CD4-positive, alpha-beta T cell (primary cell): ENCODE measurements at places on chromosomes 3 and 15.

DNA sequence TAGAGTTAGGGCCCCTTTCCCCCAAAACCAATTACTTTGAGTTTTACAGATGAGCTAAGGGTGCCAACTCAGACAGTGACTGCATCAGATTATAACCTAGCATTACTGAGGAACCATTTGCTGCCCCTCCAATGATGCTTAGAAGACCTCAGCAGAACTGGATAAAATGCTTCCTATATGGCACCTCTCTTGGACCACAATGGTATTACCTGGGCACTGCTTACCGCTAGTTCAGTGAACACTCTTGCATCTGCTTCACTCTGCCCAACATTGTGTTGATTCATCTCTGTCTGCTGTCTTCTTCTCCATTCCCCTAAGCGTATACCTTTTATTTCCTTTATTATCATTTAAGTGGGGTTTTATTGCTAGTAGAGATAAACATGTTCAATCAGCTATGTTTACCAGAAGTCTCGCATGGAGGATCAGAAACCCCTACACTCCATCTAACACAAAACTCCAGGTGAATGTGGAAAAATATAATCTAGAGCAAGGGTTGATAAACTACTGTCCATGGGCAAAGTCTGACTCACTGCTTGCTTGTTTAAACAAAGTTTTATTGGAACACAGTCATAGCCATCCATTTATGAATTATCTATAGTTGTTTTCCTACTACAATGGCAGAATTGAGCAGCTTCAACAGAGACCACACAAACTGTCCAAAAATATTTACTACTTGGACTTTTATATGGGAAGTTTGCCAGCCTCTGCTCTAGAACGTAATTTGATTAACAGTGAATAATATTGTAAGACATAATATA is 100.2 kb upstream of the PTX3 start:
- DNase-seq, result no peak

GRCh38 chr3:58640700-58641372 is 25.7 kb downstream of the FAM3D start:
- peak; percentile 31 for DNase-seq

GRCh38 chr3:8914491-8914890 is 48.8 kb downstream of the RAD18 start:
- DNase-seq, result no peak

GRCh38 chr15:90617668-90618097 is 88.0 kb downstream of the CRTC3 start:
- no peak for DNase-seq

- DNase-seq, result peak; percentile 64
Observed at GRCh38 chr15:79970624-79971434, at the start of gene BCL2A1. Gene BCL2A1 (minus strand): TSS chr15:79971196. CDS start chr15:79971119, 77 bp downstream.

GRCh38 chr15:50176869-50177268 is 5.1 kb upstream of the SLC27A2 start:
- no peak for DNase-seq

DNA sequence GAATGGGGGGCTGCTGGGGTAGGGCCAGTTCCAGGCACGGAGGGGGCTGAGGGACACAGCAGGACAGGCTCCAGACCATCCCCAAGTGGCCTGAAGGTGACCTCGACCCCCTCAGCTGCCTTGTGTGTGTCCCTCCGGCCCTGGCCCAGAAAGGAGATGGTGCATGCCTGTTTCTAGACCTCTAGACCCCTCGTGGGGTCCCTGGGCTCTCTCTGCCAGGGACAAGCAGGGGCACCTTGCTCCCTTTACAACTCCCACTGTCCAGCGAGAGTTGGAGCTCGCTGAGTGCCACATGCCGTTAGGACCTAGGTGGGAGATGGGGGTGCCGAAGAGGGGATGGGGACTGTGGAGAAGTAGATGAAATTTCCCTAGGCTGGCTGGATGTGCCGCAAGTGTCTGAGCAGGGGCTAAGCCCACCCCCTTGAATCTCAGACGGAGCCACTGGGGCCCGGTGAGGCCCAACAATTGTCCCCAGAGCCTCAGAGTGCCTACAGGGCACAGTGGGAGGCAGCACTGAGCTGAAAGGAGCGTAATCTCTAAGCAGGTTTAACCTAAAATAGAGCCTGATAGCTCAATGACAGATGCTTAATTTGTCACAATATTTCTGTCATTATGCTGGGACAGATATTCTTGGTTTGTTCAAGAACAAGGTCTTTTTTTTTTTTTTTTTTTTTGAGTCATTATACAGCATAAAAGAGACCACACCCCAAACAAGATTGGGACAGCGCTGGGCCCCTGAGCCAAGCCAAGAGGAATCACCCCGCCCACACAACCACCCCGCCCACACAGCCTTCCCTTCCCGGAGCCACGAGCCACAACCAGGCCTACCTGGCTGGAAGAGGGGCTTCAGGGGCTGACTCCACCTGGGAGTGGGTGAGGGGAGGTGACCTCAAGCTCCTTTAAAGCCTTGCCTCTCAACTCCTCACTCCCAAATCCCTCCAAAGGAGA is 23.6 kb upstream of the KLF13 start:
- no peak for DNase-seq

- no peak for DNase-seq
Observed at GRCh38 chr15:96574782-96575181, 244.3 kb downstream of the NR2F2 start.
